Stimulated activated CD4-positive, alpha-beta T cell treated with anti-CD3 and anti-CD28 coated beads, Interleukin-12 subunit alpha, Interleukin-12 subunit beta, amount 100 ng/mL, for 24 hours (primary cell): ENCODE measurements at places on chromosomes 11 and 22.

- DNase-seq = no peak
Observed at GRCh38 chr22:40000171-40000570, 5.4 kb downstream of the FAM83F start.

DNA sequence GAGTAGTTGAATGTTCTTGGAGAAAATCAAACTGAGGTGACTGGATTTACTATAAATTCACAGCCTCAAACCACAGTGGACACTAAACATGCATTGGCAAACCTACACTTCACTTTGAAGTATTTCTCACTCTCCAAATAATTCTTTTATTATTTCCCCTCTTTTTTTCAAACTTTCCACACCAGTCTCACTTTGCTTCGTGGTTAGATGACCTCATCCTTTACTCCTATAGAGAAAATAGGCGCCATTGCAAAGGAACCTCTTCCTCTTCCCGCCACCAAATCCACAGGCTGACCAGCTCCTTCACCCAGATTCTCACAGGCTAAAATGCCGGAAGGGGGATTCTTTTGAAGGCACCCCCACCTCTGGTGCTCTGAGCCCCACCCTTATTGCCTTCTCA, 33.4 kb downstream of the HTR3A start:
- DNase-seq = no peak

DNA sequence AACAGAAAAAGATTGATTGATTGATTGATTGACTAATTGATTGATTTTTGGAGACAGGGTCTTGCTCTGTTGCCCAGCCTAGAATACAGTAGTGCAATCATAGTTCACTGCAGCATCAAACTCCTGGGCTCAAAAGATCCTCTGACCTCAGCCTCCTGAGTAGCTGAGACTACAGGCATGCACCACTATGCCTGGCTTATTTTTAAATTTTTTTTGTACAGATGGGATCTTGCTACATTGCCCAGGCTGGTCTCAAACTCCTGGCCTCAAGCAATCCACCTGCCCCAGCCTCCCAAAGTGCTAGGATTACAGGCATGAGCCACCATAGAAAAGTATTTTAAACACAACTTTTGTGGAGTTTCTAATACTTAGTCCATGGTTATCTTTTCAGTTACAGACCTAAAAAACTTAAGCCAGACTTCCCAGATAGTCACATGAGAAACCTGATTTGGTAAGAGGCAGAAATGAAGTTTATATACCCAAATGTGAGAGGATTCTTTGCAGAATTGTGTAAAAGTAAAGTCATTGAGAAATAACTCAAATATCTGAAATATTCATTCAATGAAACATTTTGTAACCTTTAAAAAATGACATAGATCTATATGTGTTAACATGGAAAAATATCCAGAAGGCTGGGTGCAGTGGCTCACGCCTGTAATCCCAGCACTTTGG, 186.5 kb downstream of the SWAP70 start:
- no peak for DNase-seq

- DNase-seq = peak; percentile 65
Observed at GRCh38 chr11:65524741-65525545, at the start of gene SCYL1. SCYL1 (plus strand) TSS chr11:65525083; CDS start chr11:65525154, 71 bp downstream.

GRCh38 chr11:14262271-14262846, 96.6 kb downstream of the RRAS2 start:
- no peak for DNase-seq

GRCh38 chr11:73931039-73931645, 19.7 kb upstream of the DNAJB13 start:
- no peak for DNase-seq

DNA sequence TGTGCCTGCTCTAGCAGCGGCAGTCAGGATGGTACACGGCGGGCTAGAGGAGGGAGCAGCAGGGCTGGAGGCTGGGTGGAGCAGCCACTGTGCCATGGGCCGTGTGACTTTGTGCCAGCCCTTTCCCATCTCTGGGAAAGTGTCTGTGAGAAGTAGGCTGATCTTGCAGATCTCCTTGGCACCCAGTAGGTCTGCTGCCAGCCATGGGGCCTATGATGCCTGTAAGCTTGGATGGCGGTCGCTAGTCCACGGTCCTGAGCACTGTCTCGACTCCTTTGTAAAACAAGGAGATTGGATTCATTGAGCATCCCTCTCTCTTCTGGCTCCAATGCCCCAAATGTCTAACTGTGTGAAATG, 22.6 kb downstream of the AMPD3 start:
- DNase-seq = no peak

GRCh38 chr22:26995235-26995634, 337.8 kb downstream of the MIAT start:
- no peak for DNase-seq

GRCh38 chr11:59643390-59643789, 25.4 kb downstream of the PATL1 start:
- no peak for DNase-seq

DNA sequence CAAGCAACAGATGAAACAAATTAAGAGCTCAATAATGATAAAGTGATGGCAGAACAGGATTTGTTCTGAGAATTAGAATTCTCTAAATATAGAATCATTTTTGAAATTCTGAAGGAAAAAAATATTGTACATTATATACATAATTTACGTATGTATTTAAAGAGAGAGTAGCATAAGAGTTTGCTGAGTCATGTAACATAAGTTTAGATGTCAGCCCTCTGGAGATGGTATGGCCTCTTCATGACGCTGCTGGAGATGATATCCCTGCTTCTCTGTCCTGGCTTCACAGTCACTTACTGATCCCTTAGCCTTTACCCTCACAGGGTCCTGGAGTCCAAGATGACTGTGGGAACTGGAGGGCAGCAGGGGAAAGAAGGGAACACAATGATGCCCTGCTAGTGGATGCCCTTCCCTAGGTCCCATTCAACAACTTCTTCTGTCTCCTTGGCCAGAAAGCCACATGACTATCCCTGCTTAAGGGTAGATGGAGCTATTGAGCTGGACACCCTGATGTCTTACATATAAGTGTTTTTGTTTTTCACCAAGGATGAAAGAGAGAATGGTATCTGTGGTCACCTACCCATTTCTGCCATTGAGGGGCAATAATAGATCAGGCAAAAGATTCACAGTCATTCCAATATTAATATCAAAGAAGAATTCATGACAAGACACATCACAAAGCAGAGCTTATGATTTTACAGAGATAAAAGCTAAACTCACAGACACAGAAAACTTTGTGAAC, 753.1 kb downstream of the TBC1D22A start:
- DNase-seq = no peak

- no peak for DNase-seq
Observed at GRCh38 chr11:7846003-7846402, 49.3 kb upstream of the OR5P2 start.

GRCh38 chr22:42754658-42755057, 34.0 kb upstream of the A4GALT start:
- no peak for DNase-seq

- DNase-seq = no peak
Observed at GRCh38 chr11:112150517-112150916, 13.4 kb downstream of the IL18 start.

GRCh38 chr11:125036933-125037332, 26.2 kb upstream of the SLC37A2 start:
- no peak for DNase-seq

GRCh38 chr11:46508360-46508759, 85.5 kb downstream of the AMBRA1 start:
- no peak for DNase-seq

DNA sequence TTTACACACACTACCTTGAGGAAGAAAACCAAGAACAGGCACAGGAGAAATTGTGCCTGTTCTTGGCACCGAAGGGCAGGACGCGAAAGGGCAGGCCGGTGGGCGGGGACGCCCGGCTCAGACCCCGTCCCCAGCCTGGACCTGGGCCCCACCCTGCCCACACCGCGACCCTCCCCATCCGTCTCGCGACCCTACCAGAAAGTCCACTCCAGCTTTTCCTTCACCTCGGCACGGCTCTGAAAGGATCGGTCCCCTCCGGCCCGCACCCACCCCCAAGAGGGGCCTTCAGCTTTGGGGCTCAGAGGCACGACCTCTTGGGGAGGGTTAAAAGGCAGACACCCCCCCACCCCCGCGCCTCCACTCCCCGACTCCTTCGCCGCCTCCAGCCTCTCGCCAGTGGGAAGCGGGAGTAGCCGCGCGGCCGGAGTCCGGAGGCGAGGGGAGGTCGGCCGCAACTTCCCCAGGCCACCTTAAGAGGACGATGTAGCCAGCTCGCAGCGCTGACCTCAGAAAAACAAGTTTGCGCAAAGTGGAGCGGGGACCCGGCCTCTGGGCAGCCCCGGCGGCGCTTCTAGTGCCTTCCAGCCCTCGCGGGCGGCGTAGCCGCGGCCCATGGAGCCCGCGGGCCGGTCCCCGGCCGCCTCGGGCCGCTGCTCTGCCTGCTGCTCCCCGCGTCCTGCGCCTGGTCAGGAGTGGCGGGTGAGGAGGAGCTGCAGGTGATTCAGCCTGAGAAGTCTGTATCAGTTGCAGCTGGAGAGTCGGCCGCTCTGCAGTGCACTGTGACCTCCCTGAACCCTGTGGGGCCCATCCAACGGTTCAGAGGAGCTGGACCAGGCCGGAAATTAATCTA, 4.4 kb downstream of the SEC14L6 start:
- no peak for DNase-seq

DNA sequence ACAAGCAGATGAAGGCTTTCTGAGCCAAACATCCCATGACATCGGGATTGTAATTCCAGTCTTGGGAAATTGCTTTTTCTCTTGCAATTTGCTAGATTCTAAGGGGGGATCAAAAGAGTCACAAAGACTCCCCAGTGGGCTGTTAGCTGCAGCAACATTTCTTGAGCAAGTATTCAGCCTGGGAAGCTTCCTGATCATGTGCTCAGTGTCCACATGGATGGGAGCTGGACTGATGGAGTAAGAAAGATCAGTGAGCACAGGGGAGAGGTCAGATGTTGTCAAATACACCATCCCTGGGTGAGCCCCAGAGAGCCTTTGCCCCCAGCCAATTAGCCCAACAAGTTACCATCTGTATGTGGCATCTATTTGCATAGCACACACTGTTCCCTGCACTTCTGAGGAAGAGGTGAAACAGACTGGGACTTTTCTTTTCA, 10.2 kb upstream of the GRK3 start:
- no peak for DNase-seq

- DNase-seq = no peak
Observed at GRCh38 chr11:134170919-134171281, 52.9 kb downstream of the NCAPD3 start.

- DNase-seq = no peak
Observed at GRCh38 chr11:14543260-14543659, 23.1 kb upstream of the PSMA1 start.

DNA sequence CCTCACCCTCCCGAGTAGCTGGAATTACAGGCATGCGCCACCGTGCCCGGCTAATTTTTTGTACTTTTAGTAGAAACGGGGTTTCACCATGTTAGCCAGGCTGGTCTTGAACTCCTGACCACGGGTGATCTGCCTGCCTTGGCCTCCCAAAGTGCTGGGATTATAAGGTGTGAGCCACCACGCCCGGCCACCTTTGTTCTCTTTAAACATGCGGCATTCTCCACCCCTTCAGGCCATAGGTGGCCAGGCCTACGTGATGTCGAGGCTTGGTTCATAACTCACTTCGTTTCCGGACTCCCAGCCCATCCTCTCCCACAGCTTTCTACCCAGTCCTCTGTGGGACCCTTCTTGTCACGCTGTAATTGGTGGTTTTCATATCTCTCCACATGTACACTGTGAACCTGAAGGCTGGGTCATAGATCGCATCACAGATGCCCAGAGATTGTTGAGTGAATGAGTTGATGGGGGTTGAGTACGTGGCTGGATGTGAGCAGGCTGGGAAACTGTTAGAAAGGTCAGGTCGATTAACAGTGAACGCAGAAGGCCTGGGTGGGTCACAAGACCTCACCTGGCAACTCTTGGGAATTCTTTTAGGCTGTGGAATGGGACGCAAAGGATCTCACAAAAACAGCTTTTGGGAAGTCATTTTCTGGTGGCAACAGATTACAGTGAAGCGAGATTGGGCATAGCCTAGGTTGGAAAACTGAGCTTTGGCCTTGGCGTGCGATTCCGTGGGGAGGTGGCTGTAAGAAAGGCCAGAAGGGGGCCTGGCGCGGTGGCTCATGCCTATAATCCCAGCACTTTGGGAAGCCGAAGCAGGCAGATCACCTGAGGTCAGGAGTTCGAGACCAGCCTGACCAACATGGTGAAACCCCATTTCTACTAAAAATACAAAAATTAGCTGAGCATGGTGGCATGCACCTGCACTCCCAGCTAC, 44.5 kb downstream of the ST14 start:
- DNase-seq = no peak

DNA sequence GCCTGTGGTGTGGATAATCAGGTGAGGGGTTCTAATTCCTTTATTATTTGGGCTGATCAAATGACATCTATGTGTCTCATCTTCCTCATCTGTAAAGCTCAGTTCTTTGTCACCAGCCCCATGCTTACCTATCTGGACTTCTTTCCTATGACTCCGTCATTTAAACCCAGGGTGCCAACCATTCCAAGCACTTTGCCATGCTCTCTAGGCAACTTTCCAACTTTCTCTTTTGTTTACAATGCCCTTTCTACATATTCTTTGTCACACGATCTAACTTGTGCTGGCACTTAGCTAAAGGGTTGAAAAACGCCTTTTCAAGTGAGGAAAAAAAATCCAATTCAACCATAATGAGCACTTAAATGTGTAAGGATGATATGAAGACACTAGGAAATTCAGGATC, 27.9 kb downstream of the EXPH5 start:
- no peak for DNase-seq

DNA sequence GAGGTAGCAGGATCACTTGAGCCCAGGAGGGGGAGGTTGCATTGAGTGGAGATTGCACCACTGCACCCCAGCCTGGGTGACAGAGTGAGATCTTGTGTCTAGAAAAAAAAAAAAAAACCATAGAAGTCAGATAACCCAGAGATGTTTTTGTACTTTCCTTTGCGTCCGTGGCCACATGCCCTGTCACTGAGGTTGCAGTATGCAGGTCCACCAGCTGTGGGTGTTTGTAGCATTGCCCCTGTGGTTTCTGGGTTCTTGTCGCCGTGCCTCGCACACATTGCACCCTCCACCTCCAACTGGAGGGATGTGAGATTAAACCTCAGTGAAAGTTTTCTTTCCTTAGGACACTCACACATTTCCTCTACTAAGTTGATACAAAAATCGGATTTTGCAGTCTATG, 70.3 kb downstream of the TNRC6B start:
- DNase-seq = peak; percentile 34

GRCh38 chr11:47488674-47489394, 39.9 kb upstream of the RAPSN start:
- no peak for DNase-seq

DNA sequence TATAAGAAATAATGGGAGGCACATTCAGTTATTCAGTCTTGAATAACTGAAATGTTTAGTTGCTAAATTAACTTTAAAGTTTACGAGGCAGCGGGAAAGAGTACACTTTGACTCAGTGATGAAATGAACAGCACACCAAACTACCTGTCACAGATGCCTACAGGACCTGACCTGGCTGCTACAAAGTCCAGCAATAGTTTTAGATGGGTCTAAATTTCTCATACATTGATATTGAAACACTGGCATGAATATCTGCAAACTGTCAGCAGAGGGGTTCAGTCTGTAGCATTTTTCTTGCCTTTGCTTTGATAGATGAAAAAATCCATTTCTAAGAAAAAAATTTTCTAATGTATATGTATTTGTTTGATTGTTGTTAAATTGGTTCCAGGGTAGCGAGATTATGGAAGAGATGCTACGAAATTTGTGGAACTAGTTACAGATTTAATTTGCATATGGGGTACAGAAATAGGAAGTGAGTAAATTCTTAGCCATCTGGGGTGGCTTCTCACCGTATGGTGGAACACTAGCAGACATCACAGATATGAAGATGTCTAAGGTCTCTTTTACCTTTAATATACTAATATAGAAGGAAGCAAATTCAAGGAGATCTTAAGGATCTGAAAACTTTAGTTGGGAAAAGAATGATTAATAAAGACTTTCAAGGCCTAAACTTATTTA, 20.8 kb upstream of the GAB2 start:
- DNase-seq = no peak

- no peak for DNase-seq
Observed at GRCh38 chr11:47109051-47109726, 67.5 kb downstream of the ARFGAP2 start.
